IMR-90 (cell line): ENCODE measurements at places on chromosomes 1 and 21. TPM values are rescaled to one million over a fixed set of nuclear protein-coding genes. Genes with fewer than 3 reads are reported as not detected.

GRCh38 chr1:211135342-211135950 lies 1.5 kb upstream of the KCNH1 start:
- DNase-seq: peak; percentile 70

DNA sequence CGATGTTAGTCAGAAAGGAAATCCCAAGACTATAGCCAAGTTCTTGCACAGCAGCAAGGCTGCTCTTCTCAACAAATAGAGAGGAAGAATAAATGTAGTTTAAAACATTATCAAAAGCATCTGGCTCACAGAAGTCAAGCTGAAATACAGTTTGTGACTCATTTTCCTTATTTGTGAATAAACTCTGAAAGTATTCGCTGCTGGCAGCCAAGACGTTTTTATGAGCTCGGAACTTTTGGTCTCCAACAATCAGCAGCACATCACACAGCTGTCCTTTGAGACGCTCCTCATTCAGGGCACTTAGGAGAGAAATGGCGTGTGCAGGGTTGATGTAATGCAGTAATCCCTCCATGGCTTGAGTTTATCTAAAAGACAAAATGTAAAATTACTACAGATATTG lies 16.4 kb downstream of the ZBTB21 start:
- DNase-seq: peak; percentile 93

- no peak for DNase-seq
Observed at GRCh38 chr21:29649406-29649814, 290.4 kb downstream of the GRIK1 start.

GRCh38 chr1:34052565-34052964 lies 112.5 kb downstream of the CSMD2 start:
- DNase-seq: no peak

- no peak for DNase-seq
Observed at GRCh38 chr21:27590271-27590670, 623.4 kb upstream of the ADAMTS5 start.

Gene PLEKHN1
- total RNA-seq: 0.28 and 0.54 TPM in 2 replicates

Gene CFAP45
- 0.56 and 0.72 TPM in 2 replicates for total RNA-seq

Gene S100A16
- 201 and 226 TPM in 2 replicates for total RNA-seq
